ENCODE measurements at places on chromosomes 12 and 14. TPM values are rescaled to one million over a fixed set of nuclear protein-coding genes. Genes with fewer than 3 reads are reported as not detected.

GRCh38 chr12:98022961-98023360 is 492.4 kb upstream of the TMPO start:
- DNase-seq: no peak

- no peak for DNase-seq
These were observed 49.0 kb downstream of the SLC8B1 start for GRCh38 chr12:113285679-113286610.

DNA sequence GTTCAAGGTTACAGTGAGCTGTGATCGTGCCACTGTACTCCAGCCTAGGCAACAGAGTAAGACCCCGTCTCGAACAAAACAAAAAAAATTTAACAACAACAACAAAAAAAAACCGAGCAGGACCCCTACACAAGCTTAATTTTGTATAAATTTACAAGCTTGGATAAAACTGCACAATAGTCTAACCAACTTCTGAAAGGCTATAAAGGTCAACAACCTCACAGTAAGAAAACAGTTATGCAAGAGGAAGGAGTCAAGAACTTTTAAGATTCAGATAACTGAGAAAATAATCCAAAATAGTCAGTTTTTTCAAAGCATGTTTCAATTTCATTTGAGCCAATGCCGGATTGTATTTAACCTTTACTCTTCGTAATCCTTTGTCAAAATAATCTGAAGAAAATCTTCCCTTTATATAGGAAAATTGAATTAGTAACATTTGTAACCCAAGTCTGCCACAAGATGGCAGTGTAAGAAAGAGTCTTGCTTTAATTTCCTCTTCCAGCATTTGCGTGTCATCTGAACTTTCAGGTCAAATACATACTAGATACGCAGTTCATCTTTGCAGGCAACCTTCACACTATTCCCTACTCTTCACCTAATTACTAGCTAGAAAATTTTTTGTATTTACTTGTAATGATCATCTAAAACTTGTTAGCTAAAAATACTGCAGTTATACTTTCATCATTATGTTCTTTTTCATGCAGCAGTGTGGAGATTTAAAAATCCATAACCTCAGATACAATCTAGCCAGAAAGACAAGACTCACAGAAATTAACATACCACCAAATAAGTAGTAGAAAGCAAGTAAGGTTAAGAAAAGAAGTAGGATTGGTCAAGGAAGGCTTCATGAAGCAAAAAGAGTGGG is 5.8 kb downstream of the CCNB1IP1 start:
- DNase-seq: peak; percentile 55

GRCh38 chr12:120447992-120448391 is 1.7 kb downstream of the GATC start:
- DNase-seq: no peak

- peak; percentile 42 for DNase-seq
These were observed 25.5 kb upstream of the FBXO34 start for GRCh38 chr14:55245657-55246268.

- peak; percentile 38 for DNase-seq
These were observed 58.9 kb downstream of the GRIP1 start for GRCh38 chr12:66620026-66620425.

GRCh38 chr14:99503848-99504453 is 22.7 kb downstream of the CCNK start:
- no peak for DNase-seq

DNA sequence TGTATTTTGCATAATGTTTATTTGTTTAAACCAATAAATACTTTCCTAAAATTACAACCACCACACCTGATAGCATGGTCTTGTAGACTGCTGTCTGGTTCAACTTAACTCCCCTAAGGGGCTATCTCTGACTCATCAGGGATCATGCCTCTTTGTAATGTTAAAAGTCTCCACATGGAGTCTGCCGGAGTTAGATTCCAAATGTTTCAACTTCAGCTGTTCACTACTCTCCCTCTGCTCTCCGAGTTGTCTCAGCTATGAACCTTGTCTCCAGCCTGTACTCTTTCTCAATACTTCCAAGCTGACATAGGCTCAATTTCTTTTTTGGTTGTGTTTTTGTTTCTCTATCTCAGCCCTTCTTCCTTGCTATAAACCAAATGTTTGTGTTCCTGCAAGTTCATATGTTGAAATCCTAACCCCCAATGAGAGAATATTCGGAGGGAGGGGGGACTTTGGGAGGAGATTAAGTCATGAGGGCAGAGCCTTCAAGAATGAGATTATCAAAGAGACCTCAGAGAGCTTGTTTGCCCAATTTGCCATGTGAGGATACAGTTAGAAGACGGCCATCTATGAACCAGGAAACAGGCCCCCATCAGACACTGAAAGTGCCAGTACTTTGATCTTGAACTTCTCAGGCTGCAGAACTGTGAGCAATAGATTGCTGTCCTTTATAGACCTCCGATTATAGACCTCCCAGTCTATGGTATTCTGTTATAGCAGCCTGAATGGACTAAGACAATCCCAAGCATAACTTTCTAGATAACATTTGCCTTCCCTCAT is 858.2 kb downstream of the VRK1 start:
- no peak for DNase-seq

DNA sequence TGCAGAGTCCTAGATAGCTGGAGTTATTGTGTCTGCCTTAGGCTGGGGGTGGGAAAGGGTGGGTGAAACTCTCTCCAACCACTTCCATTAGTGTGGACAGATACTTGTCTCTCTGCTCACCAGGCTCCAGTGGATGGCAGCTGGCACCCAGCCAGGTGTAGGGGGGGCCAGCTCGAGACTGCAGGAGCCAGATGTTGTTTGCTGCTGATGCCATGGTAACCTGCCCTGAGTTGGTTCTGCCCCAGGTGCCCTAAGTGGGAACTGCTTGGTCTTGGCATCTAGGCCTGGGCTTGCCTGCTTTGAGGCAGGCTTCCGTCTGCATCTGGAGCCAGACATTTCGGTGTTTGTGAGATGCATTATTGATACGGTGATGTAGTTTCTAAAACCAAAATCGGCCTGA is 82.2 kb downstream of the ADCK1 start:
- DNase-seq: no peak

Gene GALNT8
- polyA plus RNA-seq: not detected

Gene P3H3
- polyA plus RNA-seq: 39.8 TPM

Gene CLEC14A
- 8.3 TPM for polyA plus RNA-seq

Gene PCED1B
- 0.49 TPM for polyA plus RNA-seq

All from fibroblast of lung (primary cell).